ENCODE measurements at places on chromosomes 3 and 15.

DNA sequence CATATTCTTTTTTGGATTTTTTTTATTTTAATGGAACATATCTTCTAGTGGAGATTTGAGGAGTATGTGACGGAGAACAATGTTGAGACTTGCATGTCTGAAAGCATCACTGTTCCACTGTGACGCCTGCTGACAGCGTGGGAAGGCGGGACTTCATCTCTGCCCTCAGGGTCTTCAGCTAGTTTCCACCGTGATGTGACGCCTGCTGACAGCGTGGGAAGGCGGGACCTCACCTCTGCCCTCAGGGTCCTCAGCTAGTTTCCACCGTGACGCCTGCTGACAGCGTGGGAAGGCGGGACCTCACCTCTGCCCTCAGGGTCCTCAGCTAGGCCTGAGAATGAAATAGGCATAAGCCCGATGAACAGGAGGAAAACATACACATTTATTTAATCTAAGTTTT lies 70.7 kb downstream of the LMLN start:
- H3K4me3 ChIP-seq, result no peak overlapping the region
- H3K27ac ChIP-seq, result no peak overlapping the region
- H3K27me3 ChIP-seq, result no peaks in the 10 kb centered on the region
- H3K4me1 ChIP-seq, result no peaks in the 10 kb centered on the region
- no peak for DNase-seq
- H3K36me3 ChIP-seq, result no peaks in the 10 kb centered on the region

DNA sequence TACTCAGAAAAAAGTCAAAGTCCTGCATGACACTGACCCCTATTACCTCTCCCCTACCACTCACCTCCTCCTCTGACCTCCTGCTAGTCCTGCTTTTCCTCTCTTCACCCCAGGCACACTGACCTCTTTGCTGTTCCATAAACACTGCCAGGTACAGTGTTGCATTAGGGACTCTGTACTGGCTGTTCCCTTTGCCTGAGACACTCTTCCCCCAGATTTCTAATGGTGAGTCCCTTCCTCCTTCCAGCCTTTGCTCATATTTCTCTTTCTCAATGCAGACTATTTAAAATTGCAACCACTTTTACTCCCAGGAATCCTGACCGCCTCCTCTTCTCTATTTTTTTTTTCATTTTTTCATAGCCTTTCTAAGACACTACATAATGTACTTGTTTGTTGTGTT lies 36.3 kb upstream of the UBE2E2 start:
- DNase-seq, result no peak
- no peaks in the 10 kb centered on the region for H3K4me1 ChIP-seq
- H3K27ac ChIP-seq, result no peak overlapping the region
- no peaks in the 10 kb centered on the region for H3K27me3 ChIP-seq

DNA sequence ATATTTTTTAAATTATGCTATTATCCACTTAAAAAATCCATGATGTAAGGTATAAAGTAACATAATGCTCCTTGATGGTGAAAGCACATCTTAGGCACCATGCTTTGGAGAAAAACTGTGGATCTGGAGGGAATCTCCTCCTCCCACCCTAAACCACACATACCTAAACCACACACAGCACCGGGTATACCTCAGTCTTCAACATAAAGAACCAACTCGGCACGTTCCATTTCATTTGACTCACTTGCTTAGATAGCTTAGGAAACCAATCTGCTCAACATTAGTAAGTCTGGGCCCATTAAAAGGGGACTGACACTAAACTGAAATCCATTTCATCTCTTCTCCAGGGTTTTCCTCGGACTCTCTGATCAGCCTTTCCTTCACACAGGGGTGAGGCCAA lies 945.7 kb upstream of the CFAP20DC start:
- H3K4me1 ChIP-seq, result no peaks in the 10 kb centered on the region
- DNase-seq, result no peak
- H3K36me3 ChIP-seq, result no peaks in the 10 kb centered on the region
- H3K27ac ChIP-seq, result no peak overlapping the region
- H3K4me3 ChIP-seq, result no peak overlapping the region

- peaks cover 2% of the 10 kb centered on the region for H3K4me1 ChIP-seq
- H3K4me3 ChIP-seq, result no peak overlapping the region
- no peak for DNase-seq
- no peaks in the 10 kb centered on the region for H3K27me3 ChIP-seq
- H3K36me3 ChIP-seq, result no peaks in the 10 kb centered on the region
Measured at GRCh38 chr15:61175024-61175423, 54.1 kb downstream of the RORA start.

Measured in spleen (tissue), 13 donors.